Central memory CD4-positive, alpha-beta T cell (primary cell): ENCODE measurements at places on chromosomes 6 and 20.

GRCh38 chr6:45563041-45563440 is 185.3 kb upstream of the SUPT3H start:
- DNase-seq = no peak

GRCh38 chr20:6355754-6356451 is 233.1 kb upstream of the FERMT1 start:
- no peak for DNase-seq

DNA sequence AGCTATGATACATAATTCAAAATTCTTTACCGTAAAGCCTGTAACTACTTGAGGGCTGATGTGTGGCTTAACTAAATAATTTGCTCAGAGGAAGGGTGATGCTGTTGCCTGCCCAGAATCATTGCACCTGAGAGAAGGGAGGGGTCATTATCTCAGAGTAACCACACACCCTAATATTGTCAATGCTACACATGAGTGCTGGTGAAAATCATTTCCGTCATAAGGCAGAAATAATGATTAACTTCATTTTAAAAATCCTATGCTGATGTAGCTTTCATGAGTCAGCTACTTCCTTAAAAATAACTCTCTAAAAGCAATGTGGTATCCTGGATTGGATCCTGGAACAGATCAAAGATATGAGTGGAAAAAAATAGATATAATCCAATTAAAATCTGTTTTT is 146.4 kb upstream of the FAM83B start:
- no peak for DNase-seq

GRCh38 chr6:35922139-35922554 is 1.2 kb upstream of the SRPK1 start:
- DNase-seq = no peak

DNA sequence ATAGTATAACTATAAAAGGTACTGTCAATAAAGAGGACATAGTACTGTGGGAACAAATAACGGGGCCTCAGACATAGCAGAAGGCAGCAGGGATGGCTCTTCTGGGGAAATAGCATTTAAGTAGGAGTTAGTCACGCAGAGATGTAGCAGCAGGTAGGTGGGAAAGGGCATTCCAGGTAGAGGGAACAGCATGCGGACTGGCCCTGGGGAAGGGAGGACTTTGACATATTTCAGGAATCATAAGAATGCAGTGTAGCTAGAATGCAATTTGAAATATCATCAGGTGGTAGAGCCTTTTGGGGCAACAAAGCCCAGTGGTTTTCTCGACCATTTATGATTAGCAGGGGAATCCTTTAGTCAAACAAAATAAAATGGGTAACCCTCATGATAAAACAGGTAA is 191.1 kb downstream of the SLC24A3 start:
- DNase-seq = no peak

- DNase-seq = no peak
Measured at GRCh38 chr6:71080133-71080532, 123.3 kb upstream of the B3GAT2 start.

DNA sequence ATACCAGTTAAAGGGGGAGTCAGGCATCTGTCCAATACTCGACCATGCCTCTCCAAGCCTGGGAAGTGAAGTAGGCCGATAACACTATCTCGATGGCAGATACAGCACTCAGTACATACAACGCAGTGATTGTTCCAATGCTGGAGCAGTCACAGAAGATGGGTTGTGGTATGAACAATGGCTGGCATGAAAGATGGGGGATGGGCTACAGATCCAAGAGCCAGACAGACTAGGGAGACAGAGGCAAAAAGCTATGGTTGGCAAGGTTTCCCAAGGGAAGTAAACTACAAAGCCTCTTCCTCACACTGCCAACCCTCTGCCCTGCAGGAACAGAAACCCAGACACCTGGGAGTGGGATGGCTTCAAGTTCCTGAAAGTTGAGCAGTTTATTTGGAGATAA is 19.2 kb downstream of the FKBP1A start:
- DNase-seq = no peak

DNA sequence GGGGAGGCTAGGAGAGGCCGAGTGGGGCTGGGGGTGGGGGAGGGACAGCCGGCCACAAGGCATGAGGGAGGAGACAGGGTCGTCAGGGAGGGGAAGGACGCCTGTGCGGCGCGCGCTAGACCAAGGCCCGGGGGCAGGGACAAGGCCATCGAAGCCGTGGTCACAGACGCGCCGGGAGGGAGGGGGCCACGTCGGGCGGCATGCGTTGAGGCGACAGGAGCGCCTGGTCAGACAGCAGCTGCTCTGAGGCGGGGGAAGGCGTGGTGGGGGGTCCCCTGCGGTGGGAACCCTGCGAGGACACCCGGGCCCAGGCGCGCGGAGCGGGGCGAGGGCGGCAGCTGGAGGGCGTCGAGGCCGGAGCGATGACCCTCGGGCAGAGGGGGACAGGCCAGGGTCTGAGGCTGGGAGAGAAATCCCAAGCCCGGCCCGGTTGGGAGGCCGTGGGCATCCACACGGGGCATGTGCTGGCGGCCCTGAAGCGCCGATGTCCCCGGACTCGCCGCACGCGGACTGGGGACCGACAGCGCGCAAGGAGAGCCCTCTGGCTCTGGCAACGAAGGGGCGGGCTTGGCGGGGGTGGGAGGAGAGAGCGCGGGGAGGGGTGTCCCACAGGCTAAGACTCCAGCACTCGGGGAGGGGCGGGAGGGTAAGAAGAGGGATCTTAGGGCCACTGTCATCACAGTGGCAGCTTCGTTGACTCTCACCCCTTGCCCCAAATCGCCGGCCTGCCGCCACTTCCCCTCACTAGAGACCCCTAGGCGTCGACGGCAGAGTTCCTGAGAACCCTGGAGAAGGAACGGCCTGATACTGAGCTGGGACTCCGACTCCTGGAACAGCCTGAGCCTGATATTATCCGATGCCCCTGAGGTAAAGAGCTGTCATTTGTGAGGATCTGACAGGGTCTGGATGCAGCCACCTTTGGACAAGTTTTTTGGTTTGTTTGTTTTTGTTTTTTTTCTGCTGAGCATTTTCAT is 5.0 kb downstream of the TMEM239 start:
- no peak for DNase-seq

- DNase-seq = no peak
Measured at GRCh38 chr6:7432391-7433120, 42.9 kb downstream of the RIOK1 start.

DNA sequence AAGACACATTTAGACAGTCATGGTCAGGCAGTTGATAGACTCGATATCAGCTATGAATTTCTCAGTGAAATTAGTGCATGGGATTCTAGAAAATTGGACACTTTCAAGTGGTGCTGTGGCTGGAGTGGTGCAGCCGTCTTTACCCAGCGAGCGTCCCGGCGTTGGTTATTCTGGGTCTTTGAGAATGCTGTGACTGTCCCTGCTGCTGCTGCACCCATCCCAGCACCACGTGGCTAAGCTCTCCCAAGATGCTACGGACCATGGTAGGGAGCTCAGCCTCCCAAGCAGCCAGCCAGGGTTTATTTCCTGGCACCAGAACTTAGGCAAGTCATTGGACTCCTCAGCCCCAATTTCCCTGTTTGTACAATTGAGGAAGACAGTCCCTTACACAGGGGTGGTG is 147.2 kb upstream of the RPS6KA2 start:
- DNase-seq = no peak

DNA sequence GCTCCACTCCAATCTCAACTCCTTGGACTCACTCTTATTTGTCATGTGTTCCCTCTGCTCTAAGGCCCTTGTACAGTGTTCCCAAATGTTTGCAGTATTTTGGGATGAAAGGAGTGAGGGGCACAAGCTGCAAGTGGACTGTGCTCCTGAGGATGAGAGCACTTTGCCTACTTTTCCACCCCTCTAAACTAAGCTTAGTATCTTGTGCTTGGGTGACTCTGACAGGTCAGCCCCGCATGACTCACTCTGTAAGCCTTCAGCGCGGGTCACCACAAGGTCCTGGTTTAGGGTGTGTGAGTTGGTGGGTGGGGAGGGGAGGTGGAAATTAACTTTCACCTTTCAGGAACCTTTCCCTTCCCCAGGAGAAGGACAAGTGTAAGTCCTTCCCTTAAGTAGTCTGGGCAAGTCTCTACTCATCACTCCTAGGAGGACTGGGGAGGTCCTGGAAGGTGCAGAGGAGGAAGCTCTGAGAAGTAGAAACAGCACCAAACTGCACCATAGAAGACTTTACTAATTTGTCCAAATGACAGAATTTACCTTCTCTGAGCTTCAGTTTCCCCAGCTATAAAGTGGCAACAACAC is 68.8 kb upstream of the EPB41L1 start:
- DNase-seq = no peak

- DNase-seq = no peak
Measured at GRCh38 chr6:44342052-44342451, 398 bp upstream of the SPATS1 start.

- no peak for DNase-seq
Measured at GRCh38 chr6:31383149-31383548, 20.2 kb upstream of the MICA start.

- no peak for DNase-seq
Measured at GRCh38 chr6:21341910-21342309, 251.6 kb upstream of the SOX4 start.

DNA sequence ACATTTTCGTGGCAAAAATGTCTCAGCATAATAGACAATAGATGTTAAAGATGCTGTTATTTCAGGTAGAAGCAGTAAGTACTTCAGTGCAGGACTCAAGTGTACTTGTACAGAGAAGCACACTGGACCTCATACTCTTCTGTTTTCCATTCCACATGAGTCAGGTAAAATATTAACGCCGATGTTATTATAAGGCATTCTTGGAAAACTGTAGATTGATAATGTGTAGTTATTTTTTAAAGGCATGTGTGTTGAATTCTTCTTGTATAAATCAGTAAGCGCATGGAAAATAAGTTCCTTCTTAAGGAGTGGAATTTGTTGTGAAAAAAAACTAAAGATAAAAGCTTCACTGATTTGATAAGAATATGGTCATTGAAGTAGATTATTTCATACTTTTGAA is 45.8 kb downstream of the DOP1A start:
- DNase-seq = no peak

DNA sequence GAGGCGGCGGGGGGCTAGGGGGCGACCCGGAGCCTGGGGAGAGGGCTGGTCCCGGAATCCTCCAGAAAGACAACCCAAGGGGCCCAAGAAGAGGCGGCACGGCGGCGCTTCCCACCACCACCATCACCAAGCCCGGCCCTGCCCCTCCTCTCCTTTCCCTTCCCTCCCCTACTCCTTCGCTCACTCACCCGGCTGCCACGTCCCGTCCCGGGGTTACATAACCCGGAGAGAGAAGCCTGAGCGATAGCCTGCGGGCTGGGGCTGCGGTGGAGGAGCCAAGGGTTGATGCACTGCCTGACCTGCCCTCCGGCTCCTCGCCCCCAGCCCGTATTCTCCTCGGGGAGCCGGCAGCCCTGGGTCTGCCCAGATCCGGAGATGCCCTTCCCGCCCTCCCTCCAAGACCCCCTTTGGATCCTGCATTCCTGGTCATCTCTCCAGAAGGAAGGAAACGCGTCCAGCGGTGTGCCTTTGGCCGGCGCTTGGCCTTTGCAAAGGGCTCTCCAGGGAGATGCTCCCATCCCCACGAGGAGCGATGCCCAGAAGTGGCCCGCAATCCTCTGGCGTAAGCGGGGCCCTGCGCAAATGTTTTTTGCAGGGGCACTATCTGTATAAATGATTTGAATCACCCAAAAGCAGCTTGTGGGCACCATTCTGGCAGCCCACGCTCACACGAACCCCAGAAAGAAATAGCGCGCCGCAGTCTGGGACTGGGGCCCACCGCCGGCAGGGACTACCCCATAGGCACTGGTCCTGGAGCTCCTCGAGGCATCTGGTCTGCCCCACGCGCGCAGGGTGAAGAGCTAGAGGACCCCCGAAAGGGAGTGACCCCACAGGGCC is 4.6 kb upstream of the CPXM1 start:
- no peak for DNase-seq

- DNase-seq = no peak
Measured at GRCh38 chr20:37359331-37359730, 13.4 kb downstream of the SRC start.

GRCh38 chr20:23441850-23442313 is 2.4 kb downstream of the CSTL1 start:
- peak; percentile 23 for DNase-seq

GRCh38 chr20:41872930-41873329 is 254.8 kb upstream of the CHD6 start:
- no peak for DNase-seq

DNA sequence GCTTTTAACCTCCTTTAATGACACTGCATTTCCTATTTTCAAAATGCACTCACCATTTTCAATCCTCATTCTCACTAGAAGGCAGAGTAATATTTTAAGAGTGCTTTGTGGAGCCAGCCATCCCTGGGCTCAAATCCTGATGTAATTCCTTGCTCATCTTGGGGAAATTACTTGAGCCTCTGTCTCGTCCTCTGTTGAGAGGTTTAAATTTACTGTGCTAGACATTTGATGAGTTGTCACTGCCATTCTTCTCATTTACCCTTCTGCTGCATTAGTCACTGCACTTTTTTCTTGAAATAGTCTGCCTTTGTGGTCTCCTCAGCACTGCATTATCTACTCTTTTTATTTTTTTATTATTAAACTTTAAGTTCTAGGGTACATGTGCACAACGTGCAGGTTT is 150.0 kb upstream of the HDDC2 start:
- DNase-seq = no peak

- DNase-seq = no peak
Measured at GRCh38 chr20:56985066-56985685, 281.3 kb downstream of the BMP7 start.

DNA sequence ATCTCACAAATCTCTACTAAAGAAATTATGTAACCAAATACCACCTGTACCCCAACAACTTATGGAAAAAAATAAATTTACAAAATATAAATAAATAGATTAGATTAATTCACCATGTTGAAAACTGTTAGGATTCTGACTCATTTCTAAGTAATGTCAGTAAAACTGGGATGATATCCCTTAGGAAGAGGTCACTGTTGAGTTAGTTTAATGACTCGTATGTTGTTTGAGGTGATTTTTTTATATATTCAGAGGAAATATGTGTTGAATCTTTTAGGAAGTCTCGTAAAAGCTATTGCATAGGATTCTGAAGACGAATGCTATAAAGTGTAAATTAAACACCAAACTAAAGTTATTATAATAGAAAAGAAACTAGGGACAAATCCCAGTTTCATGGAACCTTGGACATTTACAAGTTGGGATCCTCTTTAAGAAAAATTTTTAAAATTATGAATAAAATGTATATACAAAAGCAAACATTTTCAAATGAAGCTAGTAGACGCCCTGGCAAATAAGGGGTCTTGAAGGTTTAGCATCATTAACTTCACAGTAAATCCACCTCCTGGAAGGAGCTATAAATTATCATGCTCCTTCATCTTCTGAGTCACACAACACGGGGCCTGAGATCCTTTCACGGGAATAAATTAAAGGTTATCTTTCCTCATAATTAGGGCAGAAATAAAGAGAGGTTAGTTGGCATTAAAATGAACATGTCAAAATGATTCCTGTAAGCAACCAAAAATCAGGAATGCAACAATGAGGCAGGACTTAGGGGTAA is 37.0 kb upstream of the POU3F2 start:
- DNase-seq = no peak

DNA sequence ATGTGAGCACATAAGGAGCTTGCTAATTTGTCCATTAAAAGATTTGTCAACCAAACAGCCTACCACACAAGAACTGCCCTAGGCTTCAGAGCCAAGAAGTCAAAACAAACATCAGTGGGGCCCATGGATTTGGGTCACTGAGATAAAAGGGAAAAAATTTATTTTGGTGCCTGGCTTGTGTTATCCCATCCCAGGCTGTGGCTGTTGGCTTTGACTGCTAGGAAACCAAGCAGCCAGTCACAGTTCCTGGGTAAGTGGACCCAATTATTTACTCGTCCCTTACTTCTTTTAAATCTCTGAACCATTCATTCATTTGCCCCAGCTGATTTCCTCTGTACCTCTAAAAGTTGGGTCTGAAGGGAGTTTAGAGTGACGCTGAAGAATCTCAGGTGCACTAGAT is 41.3 kb downstream of the EDN1 start:
- no peak for DNase-seq

GRCh38 chr20:24449026-24449720 is 20.3 kb upstream of the SYNDIG1 start:
- DNase-seq = no peak
